ENCODE measurements at places on chromosomes 16 and 17.

DNA sequence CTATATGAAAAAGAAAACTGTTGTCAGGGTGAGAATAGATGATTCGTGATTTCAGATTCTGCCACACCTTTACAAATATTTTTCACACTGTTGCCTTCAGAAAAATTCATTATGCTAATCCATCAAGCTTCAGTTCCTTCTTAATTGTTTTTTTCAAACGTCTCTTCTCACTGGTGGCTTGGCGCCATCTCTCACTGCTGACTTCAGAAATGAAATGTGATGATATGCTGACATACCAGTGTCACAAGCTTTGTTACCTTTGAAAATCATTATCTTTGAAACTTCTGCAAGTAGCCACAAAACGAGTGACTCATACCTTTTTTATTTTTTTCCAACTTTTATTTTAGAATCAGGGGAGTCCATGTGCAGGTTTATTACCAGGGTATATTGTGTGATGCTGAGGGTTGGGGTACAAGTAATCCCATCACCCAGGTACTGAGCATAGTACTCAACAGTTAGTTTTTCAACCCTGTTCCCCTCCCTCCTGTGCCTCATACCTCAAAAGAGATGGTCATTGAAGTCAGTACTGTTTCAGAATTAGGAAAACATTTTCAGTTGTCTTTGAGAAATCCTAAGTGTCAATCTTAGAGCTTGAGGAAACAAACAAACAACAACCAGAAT is 14.0 kb upstream of the KRT222 start:
- DNase-seq: no peak

GRCh38 chr17:37755455-37755854 is 10.6 kb upstream of the HNF1B start:
- DNase-seq: no peak

GRCh38 chr16:68447653-68448359 is 502 bp downstream of the SMPD3 start:
- no peak for DNase-seq

DNA sequence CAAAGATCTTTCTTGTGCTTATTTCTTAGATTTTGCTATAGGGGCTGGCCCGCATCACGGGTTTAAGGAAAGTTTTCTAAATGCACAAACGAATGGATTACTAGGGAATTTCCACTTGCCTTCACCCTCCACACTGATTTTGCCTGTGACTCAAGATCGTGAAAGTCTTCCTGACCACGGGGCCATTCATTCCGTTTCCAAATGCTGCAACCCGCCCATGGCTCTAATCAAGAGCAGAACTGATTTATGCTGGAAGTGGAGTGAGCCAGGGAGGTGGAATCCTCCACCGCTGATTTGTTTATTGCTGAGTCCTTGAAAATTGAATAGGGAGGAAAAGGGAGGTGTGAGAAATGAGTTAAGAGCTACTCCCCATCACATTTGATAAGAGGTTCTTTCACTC is 52.4 kb downstream of the CA10 start:
- no peak for DNase-seq

DNA sequence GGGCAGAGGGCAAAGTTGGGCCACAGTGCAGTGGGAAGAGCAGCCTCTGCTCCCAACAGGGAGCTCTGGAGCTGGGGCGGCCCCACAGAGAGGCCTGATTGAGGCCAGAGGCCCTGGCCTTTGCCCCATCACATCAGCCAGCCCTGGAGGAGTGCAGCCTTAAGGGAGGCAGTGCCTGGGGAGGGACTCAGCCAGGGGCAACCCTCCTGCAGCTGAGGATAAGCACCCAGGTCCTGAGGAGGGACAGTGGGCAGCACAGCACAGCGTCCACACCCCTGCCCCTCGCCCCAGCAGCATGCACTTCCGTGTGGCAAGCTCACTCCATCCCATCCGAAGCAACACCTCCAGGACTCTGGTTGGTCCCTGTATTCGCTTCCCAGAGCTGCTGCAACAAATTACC is 61.9 kb upstream of the CBX4 start:
- DNase-seq: no peak

DNA sequence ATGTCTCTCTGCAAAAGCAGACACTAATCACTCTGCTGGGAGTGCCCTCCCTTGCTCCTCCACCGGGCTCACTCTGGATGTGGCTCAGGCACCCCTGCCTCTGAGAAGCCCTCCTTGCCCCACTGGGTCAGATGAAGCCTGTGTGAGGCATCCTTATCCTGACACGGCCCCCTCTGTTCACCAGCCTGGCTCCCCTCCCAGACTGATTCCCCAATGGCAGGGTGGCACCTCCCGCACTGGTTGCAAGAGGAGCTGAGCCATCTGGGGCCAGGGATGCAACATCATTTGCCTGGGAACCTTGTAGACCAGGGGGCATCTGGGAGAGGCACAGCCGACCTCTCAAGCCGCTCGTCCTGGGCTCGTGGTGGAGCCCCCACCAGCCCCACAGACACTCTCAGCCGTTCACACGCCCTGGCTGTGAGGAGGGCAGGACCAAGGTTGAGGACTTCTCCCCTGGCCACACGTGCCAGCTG is 6.7 kb downstream of the SMTNL2 start:
- no peak for DNase-seq

DNA sequence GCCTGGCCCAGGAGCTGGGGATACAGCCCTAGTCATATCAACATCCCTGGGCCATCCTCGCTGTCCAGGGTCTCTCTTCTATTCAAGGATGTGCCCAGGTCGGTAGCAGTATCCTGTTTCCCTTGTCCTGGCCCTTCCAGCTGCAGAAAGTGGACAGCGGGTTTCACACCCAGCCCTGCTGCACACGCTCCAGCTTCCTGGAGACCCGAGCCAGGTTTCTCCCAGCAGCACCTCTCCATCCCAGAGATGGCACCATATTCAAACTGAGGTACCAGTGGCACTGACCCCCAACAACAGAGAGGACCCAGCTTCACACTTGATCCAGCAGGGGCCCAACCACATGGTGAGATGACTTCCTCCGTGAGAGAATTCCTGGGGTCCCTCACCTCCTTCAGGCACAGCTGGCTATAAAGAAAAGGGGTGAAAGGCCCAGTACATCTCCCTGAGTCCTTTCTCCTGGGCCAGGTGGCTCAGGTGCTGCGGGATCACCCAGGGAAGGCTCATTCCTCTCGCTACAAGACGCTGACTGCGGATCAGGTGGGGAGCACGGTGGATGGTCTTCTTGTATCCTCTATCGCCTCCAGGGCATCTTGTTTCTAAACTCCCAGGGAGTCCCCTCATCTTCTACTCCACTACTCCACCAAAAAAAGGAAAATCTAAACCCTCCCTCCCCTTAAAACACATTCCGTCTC is 1.4 kb downstream of the CUEDC1 start:
- no peak for DNase-seq

GRCh38 chr17:79461041-79461440 is 149.8 kb downstream of the RBFOX3 start:
- peak; percentile 50 for DNase-seq

- no peak for DNase-seq
Measured at GRCh38 chr17:42110301-42111264, 1.9 kb downstream of the DHX58 start.

GRCh38 chr17:56598466-56598865 is 5.0 kb downstream of the NOG start:
- no peak for DNase-seq

DNA sequence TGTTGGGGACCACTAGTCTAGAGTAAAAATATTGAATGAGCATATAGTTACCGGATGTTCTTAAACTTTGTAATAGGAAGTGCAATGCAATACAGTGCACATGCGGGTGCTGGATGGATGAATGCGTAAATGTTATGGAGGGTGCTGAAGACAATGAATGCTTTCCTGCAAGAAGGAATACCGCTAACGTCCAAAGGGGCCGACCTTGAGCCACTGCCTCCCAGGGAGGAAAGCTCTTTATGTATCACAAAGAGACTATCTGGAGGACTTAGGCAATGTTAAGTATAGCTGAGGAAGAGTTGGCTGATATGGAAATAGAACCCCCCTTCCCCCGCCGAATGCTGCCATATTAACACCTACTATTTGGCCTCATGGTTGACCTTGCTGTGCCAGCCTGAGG is 27.5 kb upstream of the SHCBP1 start:
- DNase-seq: no peak

DNA sequence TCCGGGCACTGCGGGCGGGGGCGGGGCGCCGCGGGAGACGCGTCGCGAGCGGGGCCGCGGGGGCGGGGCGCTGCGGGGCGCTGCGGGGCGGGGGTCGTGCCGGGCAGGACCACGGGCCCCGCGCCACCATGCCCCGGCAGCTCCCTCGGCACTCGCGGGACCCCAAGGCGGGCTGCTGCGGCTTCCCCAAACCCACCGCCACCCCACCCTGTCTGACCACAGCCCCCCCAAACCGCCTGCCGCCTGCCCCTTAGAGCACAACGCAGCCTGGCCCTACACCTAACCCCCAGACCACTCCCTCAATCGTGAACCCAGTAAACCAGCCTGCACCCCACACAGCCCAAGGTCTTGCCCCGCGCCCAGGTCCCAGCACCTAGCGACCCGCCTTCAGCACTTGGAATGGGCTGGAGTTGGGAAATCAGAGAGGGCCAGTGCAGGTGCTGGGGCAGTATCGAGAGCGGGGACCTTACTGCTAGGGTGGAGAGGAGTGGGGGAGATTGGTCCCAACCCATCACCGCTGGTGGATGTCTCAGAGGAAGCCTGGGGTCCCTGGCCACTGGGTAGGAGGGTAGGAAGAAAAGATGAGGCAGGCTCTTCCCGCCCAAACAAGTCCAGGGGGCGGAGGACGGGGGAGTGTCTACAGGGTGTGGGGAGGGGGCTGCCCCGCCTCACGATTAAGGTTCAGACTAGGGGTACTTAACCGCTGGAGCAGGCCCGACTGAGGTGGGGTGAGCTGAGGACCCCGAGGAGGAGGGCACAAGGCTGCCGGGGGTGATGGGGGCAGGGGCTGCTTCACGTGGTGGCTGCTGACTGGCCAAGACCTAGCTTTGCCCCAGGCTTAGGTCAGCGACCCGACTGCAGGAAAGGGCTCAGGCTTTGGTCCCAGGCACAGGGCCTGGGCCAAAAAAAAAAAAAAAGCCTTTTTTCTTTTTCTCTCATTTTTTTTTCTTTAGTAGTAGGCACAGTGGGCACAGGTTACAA is 539 bp upstream of the VAMP2 start:
- DNase-seq: no peak

- DNase-seq: no peak
Measured at GRCh38 chr16:84093879-84094270, 22.9 kb downstream of the MBTPS1 start.
